ENCODE measurements at places on chromosomes 12 and 14.

DNA sequence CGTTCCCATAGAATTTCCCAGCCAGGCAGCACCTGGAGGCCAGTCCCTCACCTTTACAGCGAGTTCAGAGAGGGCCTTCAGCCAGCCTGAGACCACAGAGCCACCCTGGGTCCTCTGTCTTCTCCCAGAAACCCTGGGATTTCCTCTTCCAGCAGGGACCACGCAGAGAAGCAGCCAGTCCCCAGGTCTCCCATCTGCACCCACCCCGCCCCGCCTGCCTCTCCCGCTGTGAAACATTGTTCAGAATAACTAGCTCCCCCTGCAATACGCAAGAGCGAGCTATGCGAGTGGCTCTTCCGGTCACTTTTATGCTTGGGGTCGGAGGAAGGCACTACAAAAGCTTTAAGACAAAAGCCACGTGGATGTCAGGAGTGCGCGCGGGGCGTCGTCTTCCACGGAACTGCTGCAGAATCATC lies 77.8 kb downstream of the SERPINA3 start:
- peaks cover 5% of the 10 kb centered on the region for H3K27me3 ChIP-seq
- H3K4me3 ChIP-seq: no peak overlapping the region
- H3K27ac ChIP-seq: no peak overlapping the region
- H3K36me3 ChIP-seq: no peaks in the 10 kb centered on the region
- no peaks in the 10 kb centered on the region for H3K4me1 ChIP-seq

GRCh38 chr12:103387385-103387784 lies 108.4 kb downstream of the C12orf42 start:
- no peak overlapping the region for H3K4me3 ChIP-seq
- no peak for DNase-seq
- H3K4me1 ChIP-seq: no peaks in the 10 kb centered on the region
- H3K27ac ChIP-seq: no peak overlapping the region
- H3K36me3 ChIP-seq: no peaks in the 10 kb centered on the region
- no peaks in the 10 kb centered on the region for H3K27me3 ChIP-seq

- no peaks in the 10 kb centered on the region for H3K36me3 ChIP-seq
- no peak for DNase-seq
- H3K27me3 ChIP-seq: no peaks in the 10 kb centered on the region
- H3K4me3 ChIP-seq: no peak overlapping the region
- no peaks in the 10 kb centered on the region for H3K4me1 ChIP-seq
- no peak overlapping the region for H3K27ac ChIP-seq
Observed at GRCh38 chr12:79658221-79658620, 32.5 kb downstream of the PAWR start.

DNA sequence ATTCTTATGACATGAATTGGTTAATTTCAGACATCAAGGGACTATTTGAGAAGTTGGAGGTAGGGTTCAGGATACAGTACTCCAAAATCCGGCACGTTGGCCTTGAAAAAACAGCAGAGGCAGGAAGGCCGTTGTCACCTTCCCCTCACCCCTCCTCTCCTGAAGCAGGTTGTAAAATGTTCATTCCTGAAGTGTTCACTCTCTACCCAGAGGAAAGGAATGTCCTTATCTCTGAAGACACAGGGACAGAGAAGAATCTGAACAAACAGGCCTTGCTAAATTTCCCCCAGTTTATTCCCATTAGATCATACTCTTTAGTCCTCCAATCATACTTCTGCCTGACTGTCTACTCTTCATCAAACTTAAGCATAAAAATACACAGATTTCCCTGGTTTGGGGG lies 313.6 kb downstream of the ZFP36L1 start:
- no peaks in the 10 kb centered on the region for H3K27me3 ChIP-seq
- peaks cover 17% of the 10 kb centered on the region for H3K4me1 ChIP-seq
- no peak for DNase-seq
- no peaks in the 10 kb centered on the region for H3K36me3 ChIP-seq

DNA sequence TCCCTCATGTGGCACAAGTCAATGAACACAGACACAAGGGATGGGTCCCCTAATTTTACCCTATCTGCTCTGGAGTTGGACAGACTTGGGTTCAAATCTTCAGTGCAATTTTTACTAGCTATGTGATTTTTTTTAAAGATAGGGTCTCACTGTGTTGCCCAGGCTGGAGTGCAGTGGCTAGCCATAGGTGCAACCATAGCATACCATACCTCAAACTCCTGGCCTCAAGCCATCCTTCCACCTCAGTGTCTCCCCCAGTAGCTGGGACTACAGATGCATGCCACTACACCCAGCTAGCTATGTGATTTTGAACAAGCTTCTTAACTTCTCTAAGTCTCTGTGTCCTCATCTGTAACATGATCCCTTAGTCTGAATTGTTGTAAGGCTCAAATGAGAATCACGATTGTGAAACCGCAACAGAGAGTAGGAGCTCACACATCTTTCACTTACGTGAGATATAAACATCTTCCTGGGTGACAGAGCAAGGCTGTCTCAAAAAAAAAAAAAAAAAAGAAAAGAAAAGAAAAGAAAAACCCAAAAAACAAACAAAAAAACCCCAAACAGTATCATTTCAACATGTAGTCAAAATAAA lies 4.7 kb downstream of the CALCOCO1 start:
- H3K36me3 ChIP-seq: peaks cover 31% of the 10 kb centered on the region
- H3K4me1 ChIP-seq: peaks cover 23% of the 10 kb centered on the region
- no peak for DNase-seq
- H3K4me3 ChIP-seq: no peak overlapping the region
